ENCODE measurements at places on chromosomes 11 and 22.

DNA sequence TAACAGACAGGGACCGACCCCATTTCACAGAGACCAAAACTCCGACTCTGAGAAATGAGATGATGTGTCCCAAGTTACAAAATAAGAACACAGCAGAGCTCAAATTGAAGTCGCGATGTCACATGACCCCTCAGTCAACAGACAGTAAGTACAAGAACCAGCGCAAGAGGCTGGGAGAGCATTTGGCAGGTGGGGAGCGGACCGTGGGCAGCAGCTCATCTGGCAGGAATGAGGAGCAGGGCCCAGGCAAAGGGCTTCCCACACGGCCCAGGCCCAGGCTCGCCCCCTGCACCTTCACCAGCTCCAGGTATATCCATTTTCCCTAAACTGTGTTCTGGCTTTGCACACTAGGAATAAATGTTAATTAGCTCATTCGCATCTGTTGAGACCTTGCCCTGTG is 34.3 kb downstream of the SCUBE1 start:
- DNase-seq, result no peak

DNA sequence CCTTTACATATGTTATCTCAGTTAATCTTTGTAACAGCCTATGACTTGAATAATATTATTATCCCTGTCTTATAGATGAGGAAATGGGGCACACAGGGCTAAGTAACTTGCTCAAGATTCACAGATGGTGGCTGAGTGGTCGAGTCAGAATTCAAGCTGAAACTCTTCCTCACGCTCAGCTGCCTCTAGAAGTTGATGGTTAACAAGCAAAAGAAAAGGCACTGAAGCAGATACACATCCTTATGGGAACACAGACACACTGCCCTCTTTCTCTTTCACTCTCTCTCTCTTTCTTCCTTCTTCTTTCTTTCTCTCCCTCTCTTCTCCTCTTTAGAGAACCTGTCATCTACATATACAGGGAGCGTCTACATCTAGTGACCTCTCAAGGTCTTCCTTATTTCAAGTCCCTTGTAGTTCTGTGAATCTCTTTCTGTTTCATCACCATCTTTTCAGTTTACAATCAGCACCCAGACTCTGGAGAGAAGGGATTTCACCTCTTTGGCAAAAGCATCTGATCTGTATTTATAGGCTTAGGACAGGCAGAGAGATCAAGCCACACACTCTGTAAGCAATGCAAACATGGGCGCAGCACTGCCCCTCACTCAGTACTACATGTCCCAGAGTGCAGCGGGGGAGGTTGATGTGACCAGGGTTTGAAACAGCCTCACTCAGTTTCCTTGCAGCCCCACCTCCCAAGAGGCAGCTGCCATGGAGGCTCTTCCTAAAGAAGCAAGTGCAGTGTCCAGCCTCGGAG is 75.7 kb downstream of the GRAMD1B start:
- no peak for DNase-seq

- no peak for DNase-seq
Measured at GRCh38 chr11:21174781-21175180, 505.4 kb downstream of the NELL1 start.

DNA sequence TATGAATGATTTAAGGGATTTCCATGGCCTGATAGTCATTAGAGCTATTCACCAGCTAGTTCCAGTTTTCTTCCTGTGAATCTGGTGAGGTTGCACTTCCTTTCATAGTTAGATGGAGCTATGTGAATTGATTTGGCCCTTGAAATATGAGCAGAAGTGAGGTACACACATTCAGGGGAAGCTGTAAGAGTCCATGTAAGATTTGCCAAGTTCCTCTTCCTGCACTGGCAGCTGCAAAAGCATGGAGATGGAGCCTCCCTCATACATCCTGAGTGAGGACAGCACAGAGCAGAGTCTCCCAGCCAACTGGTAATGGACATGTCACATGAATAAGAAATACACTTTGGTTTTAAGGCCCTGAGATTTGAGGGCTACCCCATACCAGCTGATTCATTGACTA is 111.7 kb downstream of the CD44 start:
- no peak for DNase-seq

- no peak for DNase-seq
Measured at GRCh38 chr11:1299621-1300020, 9.8 kb downstream of the TOLLIP start.

GRCh38 chr11:89626366-89626765 is 83.7 kb upstream of the TRIM77 start:
- no peak for DNase-seq

DNA sequence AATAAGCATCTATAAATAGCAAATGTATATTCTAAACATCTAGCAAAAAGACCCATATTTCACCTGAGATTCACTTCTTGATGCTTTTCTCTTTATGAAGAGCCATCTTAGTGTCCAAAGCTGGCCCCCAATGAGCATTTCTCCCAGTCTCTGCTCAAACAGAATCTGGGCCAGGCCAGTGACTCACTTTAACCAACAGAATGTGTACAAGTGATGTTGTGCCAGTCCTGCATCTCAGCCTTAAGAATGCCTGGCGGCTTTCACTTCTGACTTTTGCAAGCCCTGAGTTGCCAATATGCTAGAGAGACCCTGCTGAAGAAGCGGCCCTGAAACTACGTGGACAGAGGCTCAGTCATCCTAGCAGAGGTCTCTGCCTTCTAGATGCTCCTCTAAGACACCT is 6.9 kb upstream of the COPB1 start:
- no peak for DNase-seq

- no peak for DNase-seq
Measured at GRCh38 chr22:25628494-25628893, 64.0 kb downstream of the GRK3 start.

- DNase-seq, result no peak
Measured at GRCh38 chr11:46492532-46492931, 101.0 kb upstream of the CHRM4 start.

GRCh38 chr11:122898799-122899198 is 16.2 kb downstream of the JHY start:
- DNase-seq, result no peak

DNA sequence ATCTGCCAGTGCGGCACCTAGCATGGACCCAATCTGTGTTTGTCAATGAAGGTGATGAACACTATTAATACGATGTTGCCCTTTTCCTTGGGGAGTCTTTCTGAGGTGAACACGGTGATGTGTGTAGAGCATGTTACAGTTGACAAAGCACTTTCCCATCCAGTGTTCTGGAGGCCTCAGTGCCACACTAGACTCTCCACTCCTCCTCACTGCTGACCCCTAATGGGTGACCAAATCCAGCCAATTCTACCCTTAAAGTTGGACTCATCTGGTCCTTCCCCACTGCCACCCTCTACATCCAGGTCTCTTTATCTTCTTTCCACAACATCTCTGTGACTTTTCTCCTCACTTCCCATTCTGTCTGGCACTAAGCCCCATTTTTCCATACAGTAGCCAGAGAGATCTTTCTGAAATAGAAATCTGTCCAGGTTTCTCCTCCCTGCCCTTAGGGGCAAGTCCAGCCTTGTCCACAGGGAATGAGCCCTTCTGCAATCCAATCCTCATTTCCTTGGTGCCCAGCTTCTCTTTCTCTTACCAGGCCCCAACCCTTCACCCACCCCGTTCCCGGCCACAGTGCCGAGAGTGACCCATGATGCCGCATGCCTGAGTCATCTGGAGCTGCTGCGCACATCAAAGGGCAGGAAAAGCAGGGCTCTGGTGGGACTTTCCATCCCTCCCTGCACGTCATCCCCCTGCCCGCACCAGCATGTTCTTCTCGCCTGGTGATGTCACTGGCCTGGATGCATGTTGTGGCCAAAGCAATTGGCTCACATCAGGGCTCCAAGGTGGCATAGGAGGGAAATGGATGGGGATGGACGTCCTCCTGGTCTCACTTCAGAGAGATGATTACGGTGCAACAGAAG is 64.2 kb downstream of the RASSF10 start:
- DNase-seq, result no peak

DNA sequence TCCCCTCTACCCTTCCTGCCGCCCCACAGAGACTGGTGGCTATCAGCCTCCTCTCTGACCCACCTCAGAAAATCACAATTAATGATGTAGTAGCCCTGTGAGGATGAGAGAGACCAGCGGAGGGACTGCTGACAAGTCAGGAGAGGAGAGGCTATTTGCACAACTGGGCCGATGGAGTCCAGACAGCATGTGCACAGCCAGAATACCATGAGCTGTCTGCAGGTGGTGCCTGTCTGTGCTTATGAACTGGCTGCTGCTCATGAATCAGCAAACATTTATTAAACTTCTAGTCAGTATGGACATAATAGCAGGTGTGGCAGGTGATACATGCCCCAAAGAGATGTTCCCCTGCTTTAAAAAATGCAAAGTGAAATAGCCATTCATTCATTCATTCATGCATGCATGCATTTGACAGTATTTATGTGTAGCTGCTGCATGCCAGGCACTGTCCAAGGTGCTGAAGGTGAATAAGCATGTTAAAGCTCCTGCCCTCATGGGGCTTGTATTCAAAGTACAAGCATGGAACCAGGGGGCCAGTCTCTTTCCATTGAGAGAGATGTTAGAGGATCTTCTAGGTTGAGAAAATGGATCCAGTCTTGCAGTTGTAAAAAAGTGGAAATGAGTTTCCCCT is 141.3 kb downstream of the GRIK4 start:
- no peak for DNase-seq

- DNase-seq, result no peak
Measured at GRCh38 chr11:19768815-19769214, 56.2 kb downstream of the NAV2 start.

Data from bone marrow (tissue), 2 donors.